ENCODE measurements at places on chromosomes 4 and X.

- no peak for DNase-seq
Observed at GRCh38 chr4:5952286-5952974, 59.5 kb upstream of the CRMP1 start.

- DNase-seq: no peak
Observed at GRCh38 chr4:27407616-27408015, 547.0 kb downstream of the STIM2 start.

- DNase-seq: no peak
Observed at GRCh38 chr4:169707958-169708643, 49.6 kb downstream of the HPF1 start.

DNA sequence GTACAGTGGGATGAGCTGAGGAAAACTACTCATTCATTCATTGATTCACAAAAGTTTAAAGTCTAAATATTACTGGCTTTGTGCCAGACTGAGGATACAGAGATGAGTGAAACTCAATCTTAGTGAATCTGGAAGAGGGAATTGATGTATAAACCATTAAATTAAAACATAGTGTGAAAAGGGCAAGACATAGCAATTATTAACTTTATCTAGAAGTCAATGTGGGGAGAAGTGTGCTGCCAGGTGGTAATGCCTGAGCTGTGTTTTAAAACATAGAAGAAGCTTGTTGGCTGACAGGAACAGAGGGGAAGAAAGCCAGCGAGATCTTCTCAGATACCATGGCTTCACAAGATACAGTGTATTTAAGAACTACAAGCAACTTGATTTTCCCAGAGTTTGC is 153.4 kb downstream of the BMPR1B start:
- DNase-seq: no peak

DNA sequence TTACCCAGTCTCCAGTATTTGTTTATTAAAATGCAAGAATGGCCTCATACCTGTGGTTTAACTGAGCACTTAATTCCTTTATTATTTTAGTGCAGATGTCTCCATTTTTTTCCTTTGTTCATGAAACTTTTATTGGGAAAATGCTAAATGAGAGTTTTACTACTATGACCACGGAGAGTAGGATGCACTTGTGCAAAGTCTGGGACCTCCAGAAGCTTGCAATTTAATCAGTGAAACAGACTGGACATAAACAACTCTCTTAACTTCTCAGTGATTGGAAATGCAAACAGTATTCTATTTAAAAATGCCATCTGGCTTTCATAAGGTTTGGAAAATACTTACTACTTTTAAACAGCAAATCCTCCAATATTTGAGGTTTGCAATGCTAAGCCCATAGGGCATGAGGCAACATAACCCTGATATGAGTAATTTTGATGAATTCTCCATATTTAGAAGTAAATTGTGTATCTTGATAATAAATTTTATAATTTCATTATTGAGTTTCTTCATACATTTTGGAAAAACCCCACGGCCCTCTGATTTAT is 718.7 kb upstream of the MAGEB2 start:
- no peak for DNase-seq

DNA sequence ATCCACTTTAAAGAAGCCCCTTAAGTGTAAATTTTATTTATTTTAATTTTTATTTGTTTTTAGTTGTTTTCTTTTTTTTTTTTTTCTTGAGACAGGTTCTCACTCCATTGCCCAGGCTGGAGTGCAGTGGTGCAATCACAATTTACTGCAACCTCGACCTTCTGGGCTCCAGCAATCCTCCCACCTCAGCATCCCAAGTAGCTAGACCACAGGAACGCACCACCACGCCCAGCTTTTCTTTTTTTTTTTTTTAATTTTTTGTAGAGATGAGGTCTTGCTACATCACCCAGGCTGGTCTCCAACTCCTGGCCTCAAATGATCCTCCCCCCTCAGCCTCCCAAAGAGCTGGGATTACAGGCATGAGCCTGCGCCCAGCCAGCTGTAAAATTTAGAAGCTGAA is 6.0 kb downstream of the SAT1 start:
- DNase-seq: no peak

- no peak for DNase-seq
Observed at GRCh38 chrX:31099536-31100090, 27.8 kb upstream of the FTHL17 start.

DNA sequence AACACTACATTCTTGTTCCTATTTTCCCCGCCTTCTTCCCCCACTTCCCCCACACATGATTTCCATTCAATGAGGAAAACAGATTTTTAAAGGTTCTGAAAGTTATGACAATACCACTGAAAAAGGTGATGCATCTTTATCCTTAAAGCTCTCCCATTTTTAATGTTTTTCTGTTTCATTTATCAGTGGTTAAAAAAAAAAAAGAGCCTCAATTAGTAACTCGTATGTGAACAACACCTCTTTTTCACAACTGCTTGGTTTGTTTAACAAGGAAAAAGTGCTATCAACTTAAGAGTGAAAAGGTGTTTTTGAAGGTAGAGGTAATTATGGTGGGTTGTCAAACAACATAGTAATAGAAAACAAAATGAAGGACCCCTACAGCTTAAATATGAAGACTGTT is 8.2 kb upstream of the CAMK2D start:
- no peak for DNase-seq

- DNase-seq: no peak
Observed at GRCh38 chr4:153785910-153786721, 2.8 kb downstream of the SFRP2 start.

- peak; percentile 93 for DNase-seq
Observed at GRCh38 chrX:153971450-153972367, at the start of gene HCFC1. HCFC1 (minus strand) TSS chrX:153971818; CDS start chrX:153970840, 978 bp downstream.

DNA sequence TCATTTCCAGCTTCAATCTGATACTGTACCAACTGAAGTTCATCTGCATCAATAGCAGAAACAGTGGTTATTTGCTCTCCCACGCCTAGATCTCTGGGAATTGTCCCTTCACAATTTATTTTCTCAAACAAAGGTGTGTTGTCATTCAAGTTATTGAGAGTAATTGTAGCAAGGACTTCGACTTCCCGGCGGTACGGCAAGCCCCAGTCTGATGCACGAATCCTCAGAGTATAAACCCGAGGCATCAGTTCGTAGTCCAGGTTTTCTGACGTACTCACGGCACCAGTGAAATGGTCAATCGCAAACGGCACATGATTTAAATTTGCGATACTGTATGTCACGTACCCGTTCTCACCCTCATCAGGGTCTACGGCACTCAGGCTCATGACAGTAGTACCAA is 15.7 kb downstream of the FAT1 start:
- DNase-seq: no peak

GRCh38 chr4:152937336-152938236 is 1.5 kb downstream of the FHDC1 start:
- DNase-seq: peak; percentile 36

- no peak for DNase-seq
Observed at GRCh38 chr4:86853209-86853608, 4.0 kb upstream of the SLC10A6 start.

GRCh38 chr4:150150629-150151062 is 72.4 kb downstream of the DCLK2 start:
- DNase-seq: no peak

- DNase-seq: no peak
Observed at GRCh38 chr4:22897520-22898108, 204.9 kb downstream of the GBA3 start.

- DNase-seq: peak; percentile 68
Observed at GRCh38 chr4:145808021-145808650, 128.2 kb downstream of the C4orf51 start.

DNA sequence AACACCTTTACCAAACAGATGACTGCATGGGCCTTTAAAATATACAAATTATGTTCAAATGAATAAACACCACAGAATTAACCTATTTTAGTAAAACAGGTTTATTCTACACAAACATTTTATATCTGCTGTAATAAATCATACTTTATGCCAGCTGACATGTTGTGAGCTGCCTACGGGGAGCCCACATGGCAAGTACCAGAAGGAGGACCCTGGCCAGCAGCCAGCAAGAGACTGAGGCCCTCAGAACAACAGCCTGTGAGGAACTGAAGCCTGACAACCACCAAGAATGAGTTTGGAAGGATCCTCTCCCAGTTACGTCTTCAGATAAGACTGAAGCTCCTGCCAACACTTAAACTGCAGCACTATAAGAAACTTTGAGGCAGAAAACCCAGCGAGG is 377.0 kb downstream of the PDGFC start:
- DNase-seq: no peak

DNA sequence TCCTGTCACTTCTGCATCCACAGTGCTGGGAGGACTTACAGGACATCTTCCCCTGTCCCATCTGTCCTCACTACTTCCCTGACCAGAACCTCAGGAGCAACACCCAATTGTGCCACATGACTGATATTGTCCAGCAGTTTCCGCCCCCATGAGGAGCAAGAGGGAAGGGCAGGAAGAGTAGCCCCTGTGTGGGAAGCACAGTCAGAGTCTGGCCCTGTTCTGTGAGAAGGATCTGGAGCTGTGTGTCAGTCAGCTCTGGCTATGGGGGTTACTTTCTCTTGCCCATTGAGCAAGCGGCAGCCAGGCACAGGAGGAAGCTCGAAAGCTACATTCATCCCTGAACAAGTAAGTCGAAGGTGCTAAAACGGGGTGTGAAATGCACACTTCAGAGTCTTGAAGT is 14.8 kb upstream of the TRIM60 start:
- DNase-seq: no peak

DNA sequence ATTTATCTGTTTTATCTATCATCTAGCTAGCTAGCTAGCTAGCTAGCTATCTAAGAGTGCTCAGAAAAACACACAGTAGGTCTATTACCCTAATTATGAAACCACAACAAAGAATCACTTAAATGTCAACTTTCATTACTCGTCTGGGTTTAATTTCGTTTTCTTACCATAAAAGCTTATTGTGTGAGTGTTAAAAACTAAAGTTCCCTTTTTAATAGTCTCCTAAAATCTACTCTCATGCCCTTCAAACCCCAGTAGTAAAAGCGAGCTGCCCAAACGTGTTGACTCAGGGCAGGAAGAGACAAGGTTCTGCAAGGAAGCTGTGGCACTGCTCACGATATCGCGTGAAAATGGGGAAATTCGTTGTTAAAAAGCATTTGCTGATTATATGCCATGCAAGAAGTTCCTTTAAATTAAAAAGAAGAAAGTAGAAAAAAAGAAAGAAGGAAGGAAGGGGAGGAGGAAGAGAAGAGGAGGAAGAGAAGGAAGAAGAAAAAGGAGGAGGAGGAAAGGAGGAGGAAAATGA is 595 bp downstream of the MBNL3 start:
- no peak for DNase-seq

DNA sequence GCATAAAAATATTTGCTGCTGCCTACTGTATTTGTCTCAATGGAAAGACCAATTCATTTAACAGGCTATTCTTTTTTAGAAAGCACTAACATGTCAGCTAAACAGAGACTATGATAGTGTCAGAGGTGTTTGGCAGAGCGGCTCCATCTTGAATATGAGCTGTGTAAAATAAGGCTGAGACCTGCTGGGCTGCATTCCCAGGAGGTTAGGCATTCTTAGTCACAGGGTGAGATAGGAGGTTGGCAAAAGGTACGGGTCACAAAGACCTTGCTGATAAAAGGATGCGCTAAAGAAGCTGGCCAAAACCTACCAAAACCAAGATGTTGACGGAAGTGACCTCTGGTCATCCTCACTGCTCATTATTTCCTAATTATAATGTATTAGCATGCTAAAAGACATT is 41.8 kb downstream of the NPY5R start:
- no peak for DNase-seq

DNA sequence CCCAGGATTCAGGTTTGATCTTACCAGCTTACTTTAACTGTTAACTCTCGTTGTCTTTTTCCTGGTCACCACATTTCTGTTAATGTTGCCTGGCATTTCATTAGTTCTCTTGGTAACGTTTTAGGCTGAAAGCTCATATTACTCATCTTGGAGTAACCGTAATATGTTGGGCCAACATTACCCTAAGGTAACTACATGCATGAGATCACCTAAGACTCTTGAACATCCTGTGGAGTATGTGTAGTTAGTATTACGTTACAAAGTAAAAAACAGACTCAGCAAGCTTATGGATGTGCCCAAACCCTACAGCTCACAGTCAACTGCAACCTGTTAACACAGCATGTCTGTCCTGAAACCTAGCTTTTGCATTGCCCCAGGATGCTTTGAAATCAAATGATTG is 203.3 kb upstream of the HS3ST1 start:
- DNase-seq: no peak

DNA sequence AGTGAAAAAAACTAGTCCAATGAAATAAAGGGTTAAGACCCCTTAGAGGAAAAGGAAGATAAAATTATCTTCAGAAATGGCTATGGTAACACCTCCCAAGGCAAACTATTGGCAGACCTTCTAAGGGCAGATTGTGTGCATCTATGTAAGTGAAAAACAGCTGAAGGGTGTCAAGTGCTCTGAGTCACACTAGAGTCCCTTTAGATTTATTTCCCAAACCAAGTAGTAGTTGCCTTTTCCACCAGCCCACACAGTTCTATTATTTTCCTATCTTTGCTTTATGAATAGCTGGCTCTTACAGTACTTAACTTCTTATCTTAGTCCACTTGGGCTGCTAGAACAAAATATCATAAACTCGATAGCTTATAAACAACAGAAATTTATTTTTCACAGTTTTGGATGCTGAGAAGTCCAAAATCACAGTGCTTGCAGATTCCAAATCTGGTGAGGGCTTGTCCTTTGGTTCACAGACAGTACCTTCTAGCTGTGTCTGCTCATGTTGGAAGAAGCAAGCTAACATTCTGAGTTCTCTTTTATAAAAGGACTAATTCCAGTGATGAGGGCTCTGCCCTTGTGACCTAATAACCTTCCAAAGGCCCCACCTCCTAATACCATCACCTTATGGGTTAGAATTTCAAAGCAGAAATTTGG is 143.6 kb downstream of the GRID2 start:
- no peak for DNase-seq

- no peak for DNase-seq
Observed at GRCh38 chr4:78693777-78694456, 82.2 kb upstream of the BMP2K start.

DNA sequence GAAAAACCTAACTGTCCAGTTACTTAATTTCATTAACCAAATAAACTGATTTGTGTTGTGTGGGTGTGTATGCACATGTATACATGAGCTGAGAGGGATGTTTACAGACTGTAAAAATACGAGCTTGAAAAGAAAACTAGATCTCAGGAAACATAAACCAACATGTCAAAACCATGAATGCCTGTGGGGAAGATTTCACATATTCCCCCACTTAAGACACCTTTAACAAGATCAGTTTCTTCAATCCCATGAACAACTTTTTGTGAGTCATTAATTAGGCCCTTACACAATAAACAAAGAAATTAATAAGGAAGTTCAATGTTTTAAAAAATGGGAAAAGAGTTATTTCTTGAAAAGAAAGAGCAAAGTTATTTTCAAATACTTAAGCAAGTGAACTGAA is 170.8 kb downstream of the ZNF674 start:
- no peak for DNase-seq

- DNase-seq: no peak
Observed at GRCh38 chrX:42220083-42220482, 296.7 kb upstream of the CASK start.

DNA sequence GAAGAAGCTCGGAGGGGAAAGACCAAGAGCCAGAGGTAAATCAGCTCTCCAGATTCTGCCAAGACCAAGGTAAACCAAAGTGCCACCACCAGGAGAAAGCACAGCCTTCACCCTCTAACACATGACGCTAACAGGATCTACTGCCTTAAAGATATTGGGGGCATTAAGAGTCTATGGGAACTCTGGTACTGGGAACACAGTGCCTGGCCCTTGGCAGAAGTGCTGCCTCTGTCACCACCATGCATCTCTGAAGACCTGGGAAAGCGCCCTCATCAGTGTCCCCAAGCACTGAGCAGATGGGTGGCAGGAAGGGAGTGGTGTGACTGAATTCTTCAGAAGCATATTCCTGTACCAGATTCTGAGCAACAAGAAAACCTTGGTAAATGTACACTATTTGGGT is 1.3 kb downstream of the QDPR start:
- no peak for DNase-seq

Measured in hepatic stellate cell (primary cell).